ENCODE measurements at places on chromosomes 16 and 17.

DNA sequence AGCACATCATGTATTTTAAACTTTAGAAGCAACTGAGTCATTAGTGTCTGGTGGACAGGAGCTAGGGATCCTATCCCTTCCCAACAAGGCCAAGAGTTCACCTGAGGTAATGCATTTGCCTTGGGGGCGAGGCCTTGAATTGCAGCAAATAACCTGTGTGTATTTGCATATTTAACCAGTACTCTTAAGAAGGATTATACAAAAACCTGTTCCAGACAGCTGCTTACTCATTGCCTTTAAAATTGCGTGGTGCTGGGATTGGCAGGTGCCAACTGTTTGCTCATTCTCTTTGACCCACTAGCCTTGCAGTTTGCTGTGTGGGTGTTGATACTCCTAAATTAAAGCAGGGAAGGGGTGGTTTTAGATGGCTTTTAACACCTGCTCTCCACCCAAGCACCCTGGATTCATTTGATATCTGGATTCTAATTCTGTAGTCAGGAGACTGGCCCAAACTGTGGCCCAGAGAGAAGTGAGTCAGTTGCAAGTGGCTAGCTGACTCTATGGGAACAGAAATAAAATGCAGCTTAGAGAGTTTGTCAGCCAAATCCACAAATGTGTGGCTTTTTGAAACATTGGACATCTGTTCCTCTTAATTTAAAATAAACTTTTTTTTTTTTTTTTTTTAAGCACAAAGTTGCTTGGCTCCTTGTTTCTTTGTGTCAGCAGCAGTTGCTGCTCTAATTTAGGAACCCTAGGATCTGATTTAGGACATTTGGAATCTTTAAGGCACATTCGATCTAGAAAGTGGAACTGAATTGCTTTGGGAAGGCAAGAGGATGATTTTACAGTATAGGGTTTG, 46.9 kb downstream of the TUBD1 start:
- DNase-seq = peak; percentile 78

- no peak for DNase-seq
Observed at GRCh38 chr16:7508656-7509055, 176.0 kb downstream of the RBFOX1 start.

- DNase-seq = no peak
Observed at GRCh38 chr16:50550866-50551641, 2.9 kb downstream of the NKD1 start.

DNA sequence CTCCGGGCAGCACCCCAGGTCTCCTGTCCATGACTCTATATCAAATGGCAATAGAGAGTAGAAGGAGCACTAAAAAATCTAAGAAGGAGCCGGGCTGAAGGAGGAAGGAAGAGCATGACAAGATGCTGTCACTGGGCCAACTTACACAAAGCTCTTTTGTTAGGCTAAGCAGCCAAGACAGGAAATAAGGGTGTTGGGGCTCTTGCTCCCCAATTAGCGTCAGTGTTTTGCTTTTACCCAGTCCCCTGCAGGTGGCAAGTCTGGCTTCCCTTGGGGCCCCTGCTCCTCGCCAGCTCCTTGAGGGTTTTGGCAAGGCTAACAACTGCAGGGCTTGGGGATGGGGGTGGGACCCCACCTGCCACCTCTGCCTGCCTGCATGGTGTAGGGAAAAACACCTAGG, 120.5 kb downstream of the CCT6B start:
- DNase-seq = no peak

- DNase-seq = no peak
Observed at GRCh38 chr16:13680021-13680889, 239.7 kb upstream of the ERCC4 start.

GRCh38 chr17:80125656-80126448, 21.1 kb downstream of the EIF4A3 start:
- peak; percentile 89 for DNase-seq

GRCh38 chr16:63982110-63982509, 1139.8 kb downstream of the CDH11 start:
- DNase-seq = no peak

- DNase-seq = no peak
Observed at GRCh38 chr16:981695-982144, at the start of gene SOX8. SOX8 (plus strand) TSS chr16:981770; CDS start chr16:981923, 153 bp downstream.

- no peak for DNase-seq
Observed at GRCh38 chr17:78889531-78889930, 13.5 kb downstream of the CEP295NL start.

DNA sequence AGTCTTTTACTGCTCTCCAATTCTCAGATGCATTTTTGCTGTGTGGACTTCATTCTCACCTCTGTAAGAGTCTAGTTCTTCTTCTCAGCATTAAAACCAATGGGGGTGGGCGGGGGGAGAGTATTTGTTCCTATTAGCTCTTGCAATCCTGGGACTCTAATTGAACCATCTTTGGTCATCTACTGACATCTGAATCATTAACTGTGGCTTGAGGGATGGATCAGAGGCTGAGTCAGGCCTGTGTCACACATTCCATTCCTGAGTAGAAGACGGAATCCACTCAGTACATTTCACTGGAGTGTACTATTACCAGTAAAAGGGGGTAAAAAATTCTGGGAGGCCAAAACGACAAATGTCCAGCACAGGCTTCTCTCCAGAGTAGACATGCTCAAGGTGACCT, 12.8 kb upstream of the ZNF23 start:
- peak; percentile 36 for DNase-seq

GRCh38 chr16:77758046-77758445, 30.3 kb upstream of the VAT1L start:
- DNase-seq = no peak

- no peak for DNase-seq
Observed at GRCh38 chr16:20844054-20844453, 37.7 kb downstream of the REXO5 start.

DNA sequence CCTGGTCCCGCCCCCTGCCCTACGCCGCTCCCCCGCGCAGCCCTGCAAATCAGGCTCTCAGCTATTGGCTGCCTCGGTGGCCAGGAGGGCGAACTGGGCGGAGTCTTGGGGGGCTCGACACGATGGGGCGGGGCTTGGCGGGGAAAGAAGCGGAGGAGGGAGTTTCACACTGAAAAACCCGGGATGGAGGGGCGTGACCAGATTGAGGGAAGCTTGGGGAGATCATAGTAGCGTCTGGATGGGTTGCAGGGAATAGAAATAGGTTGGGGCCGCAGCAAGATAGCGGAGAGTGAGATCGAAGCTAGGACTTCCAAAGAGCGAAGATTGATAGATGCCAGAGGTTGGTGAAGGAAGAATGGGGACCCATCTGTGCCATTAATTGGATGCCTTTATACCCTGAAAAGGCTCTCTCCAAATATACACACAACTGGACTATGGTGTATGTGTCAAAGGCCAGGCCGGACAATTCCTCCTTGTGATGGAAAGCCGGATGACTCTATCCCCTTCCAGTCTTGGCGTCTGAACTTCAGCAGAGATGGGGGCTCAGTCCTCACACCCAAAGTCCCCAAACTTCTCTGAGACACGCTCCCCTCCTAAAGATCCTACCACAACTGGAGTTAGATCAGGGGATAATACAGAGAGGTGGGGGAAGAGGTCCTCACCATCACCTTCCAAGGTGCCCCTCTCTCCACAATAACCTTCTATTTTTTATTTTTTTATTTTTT, 376 bp upstream of the STAC2 start:
- DNase-seq = peak; percentile 64

DNA sequence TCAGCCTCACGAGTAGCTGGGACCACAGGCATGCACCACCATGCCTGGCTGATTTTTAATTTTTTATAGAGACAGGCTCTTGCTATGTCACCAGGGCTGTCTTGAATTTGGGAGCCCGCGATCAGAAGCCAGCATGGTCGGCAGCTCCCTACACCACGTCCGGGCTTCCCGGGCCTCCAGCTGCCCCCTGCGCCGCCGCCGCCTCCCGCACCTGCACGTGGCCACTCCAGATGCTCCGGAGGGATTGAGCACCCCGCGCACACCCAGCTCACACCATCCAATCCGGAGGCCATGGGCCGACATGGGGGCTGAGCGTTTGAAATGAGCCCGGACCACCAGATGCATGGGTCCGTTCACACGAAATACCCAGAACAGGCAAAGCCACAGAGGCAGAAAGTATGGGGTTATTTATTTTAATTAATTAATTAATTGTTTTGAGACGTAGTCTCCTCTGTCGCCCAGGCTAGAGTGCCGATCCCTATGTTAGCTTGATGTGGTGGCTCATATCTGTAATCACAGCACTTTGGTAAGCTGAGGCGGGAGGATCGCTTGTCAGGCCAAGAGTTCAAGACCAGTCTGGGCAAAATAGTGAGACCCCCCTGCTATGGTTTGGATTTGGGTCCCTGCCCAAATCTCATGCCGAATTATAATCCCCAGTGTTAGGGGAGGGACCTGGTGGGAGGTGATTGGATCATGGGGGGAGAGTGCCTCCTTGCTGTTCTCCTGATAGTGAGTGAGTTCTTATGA, 17.1 kb upstream of the PDXDC1 start:
- DNase-seq = no peak

DNA sequence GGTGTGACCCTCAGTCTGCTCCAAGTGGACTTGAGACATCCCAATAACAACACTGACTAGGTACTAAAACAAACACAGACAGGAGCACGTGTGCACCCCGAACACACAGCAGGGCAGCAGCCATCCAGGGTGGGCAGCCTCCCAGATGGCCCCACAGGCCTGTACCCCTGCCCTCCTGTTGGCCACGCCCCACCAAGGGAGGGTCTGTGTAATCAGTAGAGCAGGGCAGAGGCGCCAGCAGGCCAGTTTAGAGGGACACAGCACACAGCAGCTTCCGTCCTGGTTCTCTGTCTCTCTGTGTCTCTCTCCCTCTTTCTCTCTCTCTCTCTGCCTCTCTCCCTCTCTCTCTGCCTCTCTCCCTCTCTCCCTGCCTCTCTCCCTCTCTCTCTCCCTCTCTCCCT, 21.4 kb downstream of the ACTG1 start:
- no peak for DNase-seq

- peak; percentile 18 for DNase-seq
Observed at GRCh38 chr17:692116-692515, 22.5 kb downstream of the VPS53 start.

GRCh38 chr17:65683428-65683827, 122.0 kb upstream of the AXIN2 start:
- DNase-seq = no peak

DNA sequence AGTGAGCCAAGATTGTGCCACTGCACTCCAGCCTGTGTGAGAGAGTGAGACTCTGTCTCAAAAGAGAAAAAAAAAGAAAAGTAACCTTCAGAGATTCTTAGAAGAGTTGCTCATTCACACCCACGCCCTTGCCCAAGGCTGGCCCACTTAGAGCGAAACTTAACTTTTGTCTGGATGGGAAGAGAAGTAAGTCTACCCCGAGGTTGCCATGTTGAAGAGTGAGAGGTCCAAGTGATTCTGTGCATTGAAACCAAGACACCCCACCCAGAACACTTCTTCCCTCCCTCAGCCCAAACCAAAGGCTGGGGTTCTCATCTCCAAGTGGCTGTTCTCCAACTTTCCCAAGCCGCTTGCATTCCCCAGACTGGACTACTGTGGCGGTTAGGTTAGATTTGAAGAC, 2.4 kb upstream of the CISD3 start:
- DNase-seq = no peak

- no peak for DNase-seq
Observed at GRCh38 chr17:22265807-22266206, 573.5 kb downstream of the KCNJ18 start.

DNA sequence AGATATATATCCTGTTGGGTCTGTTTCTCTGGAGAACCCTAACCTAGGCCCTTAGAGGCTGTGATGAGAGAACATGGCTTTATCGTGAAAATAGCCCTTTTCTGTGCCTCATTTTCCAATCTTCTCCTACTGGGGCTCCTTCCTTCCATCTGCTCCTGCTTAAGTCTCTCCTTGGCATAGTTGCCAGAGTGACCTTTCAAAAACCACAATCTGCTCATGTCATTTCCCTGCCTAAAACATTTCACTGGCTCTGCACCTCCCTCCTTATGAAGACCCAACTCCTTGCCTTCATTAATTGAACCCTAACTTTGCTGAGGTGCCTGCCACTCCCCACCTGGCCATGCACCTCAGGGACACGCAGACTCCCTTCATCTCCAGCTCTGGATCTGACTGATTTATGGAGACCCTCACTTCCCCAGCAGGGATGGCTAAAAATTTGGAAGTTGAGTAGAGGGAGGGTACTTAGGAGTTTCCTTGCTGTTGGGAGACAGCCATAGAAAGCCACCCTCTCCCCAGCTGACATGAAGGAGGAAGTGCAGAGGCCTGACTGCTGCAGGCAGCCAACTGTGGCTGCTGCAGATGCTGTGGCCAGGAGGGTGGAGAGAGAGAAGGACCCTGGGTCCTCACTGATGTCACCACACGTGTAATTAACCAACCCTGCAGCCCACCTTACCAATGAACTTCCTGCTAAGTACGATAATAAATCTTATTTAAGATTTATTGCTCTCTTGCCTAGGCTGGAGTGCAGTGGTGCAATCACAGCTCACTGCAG, 6.3 kb upstream of the GGA2 start:
- no peak for DNase-seq

DNA sequence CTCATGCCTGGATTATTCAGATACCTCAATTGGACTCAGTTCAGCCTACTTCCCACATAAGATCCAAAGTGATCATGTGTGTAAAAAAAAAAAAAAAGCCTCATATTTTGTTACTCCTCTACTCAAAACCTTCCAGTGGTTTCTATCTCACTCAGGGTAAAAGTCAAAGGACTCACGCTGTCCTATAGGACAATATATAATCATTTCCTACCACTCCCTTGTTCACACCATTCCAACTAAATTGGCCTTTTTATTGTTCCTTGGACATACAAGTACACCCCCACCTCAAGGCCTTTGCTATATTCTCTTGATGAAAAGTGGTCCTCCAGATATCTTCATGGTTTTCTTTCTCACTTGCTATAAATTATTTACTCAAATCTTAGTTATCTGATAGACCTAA, 99.2 kb downstream of the USP32 start:
- no peak for DNase-seq

DNA sequence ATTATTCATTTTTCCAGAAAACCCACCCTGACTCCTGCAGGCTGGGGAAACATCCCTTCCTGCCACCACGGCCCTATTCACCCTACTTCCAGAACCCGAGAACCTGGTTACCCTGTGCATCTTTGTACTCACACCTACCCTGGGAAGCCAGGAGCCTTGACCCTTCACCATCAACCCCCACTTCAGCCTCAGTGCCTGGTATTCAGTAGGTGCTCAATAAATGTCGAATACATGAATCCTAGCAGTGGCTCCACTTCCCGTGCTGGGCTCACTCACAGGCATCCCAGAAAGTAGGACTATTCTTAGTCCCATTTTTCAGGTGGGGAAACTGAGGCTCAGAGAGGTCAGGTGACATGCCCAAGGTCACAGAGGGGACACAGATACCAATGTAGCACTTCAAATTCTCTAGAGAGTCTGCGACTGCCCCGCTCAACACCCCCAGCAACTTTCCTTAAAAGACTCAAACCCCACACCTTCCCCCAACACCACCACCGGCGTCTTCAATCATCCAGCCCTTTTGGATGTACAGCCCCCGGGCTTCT, 36.1 kb upstream of the CMIP start:
- DNase-seq = no peak

DNA sequence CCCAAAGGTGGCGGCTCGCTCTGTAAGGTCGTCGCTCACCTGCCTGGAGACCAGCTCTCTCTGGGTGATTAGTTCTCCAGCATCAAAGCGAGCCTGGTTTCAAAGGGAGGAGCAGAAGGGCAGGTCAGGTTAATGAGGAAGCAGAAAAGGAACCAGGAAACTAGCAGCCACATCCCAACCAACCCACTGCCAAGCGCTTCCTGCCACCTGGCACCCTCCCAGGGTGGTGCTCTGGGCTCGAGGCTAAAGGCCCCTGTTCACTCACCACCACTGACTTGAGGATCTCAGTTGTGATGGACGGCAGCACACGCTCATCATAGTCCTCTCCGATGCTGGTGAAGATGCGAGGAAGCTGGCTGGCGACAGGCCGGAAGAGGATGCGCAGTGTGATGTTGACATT, 5.6 kb downstream of the PHB1 start:
- no peak for DNase-seq

GRCh38 chr16:83248735-83249463, 558.9 kb upstream of the HSBP1 start:
- DNase-seq = peak; percentile 44

Measured in cardiac fibroblast (primary cell).